ENCODE measurements at places on chromosomes 2 and 18.

DNA sequence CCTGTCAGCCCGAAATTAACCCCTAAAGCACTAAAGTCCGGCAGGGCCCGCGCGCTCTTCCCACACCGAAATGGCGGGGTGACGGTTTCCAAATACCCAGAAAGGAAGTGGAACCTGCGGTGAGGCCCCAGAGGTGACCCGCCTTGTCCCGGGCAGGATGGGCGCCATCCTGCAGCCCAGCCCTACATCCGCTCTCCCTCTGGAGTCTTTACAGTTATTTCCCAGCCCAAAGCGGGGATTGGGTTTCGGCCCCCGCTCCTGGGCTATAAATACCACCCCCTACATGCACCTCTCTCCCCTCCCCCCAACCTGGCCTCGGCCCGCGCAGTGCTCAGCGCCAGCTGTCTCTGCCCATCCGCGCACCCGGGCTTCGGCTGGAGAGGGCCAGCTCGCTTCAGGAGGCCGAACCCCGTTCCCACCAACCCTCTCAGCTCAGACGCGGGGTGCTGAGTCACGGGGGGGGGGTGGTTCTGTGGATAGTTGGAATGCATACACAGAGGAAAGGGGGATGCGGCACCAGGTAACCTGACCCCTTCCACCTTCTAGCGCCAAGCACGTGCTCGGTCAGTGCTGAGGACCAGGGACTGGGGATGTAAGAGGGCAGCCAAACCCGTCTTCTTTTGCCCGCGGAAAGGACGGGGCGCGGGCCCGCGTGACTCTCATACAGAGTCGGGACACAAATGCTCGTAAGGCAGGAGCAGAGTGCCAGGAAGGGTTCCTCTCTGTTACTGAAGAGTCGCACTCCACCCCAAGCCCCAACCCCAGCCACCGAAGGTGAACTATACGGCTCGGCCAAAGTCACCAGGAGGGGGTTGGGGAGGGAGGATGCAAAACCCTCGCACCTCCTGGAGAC lies at the start of gene TUBA4B:
TUBA4B (plus strand) TSS at position 344 of the 853 bp plus-strand sequence; CDS start at position 509, 165 bp downstream.
- no peak for DNase-seq

DNA sequence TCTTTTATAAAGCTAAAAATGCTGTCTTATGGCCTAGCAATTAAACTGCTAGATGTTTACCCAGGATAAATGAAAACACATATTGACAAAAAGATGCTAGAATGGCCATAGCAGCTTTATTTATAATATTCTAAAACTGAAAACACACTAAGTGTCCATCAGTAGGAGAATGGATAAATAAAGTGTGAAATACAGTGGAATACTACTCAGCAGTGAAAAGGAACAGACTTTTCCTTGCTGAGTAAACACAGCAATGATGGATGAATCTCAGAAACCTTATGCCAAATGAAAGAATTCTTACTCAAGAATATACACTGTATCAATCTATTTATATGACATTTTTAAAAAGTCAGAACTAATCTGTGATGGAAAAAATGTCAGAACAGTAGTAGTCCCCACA lies 33.2 kb downstream of the DDX1 start:
- DNase-seq = no peak

GRCh38 chr18:59719544-59720181 lies 22.4 kb upstream of the CCBE1 start:
- DNase-seq = no peak

GRCh38 chr18:38421021-38421420 lies 855.4 kb upstream of the CELF4 start:
- no peak for DNase-seq

GRCh38 chr18:79853303-79853992 lies 55.7 kb downstream of the KCNG2 start:
- DNase-seq = no peak

GRCh38 chr2:99805930-99806476 lies 316.2 kb upstream of the REV1 start:
- no peak for DNase-seq

- DNase-seq = no peak
Measured at GRCh38 chr2:233501198-233502076, 65.1 kb downstream of the USP40 start.

DNA sequence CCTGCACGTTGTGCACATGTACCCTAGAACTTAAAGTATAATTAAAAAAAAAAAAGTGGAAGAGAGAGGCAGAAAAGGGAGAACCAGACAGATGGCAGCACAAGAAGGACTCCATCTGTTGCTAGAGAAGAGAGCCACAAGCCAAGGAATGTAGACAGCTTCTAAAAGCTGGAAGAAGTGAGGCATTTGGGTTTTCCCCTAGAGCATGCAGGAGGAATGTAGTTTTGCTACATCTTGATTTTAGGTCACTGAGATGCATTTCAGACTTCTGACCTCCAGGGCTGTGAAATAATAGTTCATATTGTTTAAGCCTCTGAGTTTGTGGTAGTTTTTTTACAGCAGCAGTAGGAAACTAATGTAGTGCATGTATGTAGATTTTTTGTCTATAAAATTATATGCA lies 46.0 kb downstream of the CAVIN2 start:
- DNase-seq = no peak

All from stimulated activated CD8-positive, alpha-beta memory T cell treated with anti-CD3 and anti-CD28 coated beads, Interleukin-15, amount 100 ng/mL, for 4 hours (primary cell).